ENCODE measurements at places on chromosomes 11 and 22.

DNA sequence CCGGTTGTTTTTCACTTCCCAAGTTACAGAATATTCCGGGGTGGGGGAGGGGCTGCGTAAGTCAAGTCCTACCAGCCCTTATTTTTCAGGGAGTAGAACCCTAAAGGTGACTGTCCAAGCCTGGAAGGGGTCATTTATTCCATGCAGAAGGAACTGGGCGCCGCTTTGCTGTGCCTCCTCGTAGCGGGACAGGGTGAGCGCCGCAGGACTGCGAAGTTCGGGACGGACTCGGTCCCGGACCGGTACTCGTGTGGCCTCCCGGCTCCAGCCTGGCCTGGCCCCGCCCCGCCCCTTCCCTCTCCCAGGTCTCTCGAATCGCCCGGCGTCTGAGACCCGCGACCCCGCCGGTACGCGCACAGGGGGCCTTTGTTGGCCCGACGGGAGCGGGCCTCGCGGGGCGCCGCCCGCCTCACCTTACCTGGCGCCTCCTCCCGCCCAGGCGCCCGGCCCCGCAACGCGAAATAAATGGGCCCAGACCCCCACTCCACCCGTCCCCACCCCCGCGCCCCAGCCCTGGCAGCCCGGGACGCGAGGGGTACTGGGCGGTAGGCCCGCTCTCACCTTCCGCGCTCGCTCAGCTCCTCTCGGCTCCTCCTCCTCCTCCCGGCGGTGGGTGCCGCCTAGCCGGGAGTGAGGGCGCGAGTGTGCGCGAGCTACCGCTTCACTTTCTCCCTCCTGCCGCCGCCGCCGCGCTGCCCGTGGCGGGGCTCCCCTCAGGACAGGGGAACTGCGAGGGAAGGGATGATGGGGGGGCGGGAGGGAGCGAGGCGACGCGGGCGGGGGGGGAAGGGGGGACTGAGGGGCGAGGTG lies 698 bp downstream of the PAK1 start:
- no peak for DNase-seq

DNA sequence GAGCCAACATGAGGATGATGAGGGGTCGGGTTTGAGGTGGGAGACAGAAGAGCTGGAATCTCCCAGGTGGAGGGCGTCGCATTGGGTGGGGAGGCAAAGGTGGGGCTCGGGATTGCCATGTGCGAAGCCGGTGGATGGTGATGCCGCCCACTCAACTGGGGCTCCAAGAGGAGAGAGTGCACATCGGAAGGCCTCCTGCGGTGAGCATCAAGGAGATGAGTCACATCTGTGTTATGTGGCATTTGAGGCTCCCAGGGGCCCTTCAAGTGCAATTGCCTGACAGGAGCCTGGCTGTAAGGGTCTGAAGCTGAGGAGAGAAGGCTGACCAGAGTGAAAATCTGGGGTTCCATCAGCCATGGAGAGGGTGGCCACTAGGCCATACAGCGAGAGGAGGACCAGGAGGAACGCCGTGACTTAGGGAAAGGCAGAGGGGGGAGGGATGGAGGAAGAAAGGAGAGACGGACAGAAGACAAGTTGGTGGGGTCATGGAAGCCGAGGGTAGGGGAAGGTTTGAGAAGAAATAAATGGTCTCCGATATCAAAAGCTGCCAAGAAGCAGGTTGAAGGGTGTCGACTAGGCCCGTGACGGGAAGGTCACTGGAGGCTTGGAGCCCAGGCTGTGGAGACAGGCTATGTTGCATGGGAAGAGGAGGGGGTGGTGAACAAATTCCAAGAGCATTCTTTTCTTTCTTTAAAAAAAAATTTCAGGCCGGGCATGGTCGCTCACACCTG lies 21.3 kb downstream of the RASD2 start:
- DNase-seq = no peak

GRCh38 chr11:64296830-64297698 lies 3.1 kb upstream of the CATSPERZ start:
- DNase-seq = no peak

DNA sequence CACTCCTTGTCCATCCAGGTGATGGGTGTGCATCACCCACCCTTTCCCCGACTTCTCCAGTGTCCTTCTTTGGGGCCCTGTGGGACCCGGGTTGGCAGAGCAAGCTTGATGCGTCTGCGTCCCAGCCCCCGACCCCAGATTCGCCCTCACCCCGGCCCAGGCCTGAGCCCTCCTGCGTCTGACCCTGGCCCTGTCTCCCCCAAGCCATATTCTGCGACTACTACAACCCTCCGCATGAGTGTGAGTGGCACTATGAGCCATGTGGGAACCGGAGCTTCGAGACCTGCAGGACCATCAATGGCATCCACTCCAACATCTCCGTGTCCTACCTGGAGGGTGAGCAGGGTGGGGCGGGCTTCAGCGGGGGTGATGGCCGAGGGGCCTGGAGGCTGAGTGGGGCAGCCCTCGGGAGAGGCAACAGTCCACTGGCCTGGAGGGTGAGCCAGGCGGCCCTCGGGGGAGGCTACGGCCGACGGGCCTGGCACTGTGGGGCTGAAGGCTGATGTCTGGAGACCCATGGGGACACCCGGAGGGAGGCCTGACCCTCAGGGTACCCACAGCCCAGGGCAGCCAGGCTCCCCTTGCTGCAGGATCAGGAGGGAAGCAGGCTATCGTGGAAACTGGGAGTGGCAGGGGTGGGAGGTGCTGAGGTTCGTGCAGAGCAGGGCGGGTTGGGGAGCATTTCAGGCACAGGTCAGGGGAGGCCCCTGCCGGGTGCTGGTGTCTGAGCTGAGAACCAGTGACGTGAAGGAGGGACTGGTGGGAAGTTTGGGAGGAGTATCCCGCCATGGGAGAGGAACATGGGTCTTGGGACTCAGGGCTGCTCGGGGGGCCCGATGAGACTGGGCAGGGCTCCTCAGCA lies 15.3 kb downstream of the MUC2 start:
- no peak for DNase-seq

- no peak for DNase-seq
Measured at GRCh38 chr22:44344407-44344806, 31.7 kb upstream of the SHISAL1 start.

GRCh38 chr22:41540006-41540315 lies 4.3 kb downstream of the POLR3H start:
- no peak for DNase-seq

DNA sequence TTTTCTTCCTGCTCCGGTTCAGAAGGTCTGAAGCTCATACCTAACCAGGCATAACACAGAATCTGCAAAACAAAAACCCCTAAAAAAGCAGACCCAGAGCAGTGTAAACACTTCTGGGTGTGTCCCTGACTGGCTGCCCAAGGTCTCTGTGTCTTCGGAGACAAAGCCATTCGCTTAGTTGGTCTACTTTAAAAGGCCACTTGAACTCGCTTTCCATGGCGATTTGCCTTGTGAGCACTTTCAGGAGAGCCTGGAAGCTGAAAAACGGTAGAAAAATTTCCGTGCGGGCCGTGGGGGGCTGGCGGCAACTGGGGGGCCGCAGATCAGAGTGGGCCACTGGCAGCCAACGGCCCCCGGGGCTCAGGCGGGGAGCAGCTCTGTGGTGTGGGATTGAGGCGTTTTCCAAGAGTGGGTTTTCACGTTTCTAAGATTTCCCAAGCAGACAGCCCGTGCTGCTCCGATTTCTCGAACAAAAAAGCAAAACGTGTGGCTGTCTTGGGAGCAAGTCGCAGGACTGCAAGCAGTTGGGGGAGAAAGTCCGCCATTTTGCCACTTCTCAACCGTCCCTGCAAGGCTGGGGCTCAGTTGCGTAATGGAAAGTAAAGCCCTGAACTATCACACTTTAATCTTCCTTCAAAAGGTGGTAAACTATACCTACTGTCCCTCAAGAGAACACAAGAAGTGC lies 661 bp upstream of the MALAT1 start:
- DNase-seq = no peak

DNA sequence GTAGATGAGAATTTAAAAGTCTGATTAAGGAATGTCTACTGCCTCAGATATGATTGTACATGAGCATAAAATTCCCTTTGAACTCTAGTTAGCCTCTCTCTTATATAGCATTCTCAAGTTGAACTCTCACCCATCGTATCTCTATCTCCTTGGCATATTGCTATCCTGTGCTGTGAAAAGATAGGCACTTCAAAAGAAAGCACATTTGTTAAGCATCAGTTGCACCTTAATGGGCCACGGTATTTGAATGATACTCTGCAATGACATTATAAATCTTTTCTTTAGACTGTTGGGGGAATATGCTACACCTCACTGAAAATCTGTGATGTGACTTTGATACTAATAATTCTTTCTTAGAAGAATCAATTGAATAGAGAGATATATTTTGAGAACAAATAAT lies 570.7 kb downstream of the JRKL start:
- DNase-seq = no peak

DNA sequence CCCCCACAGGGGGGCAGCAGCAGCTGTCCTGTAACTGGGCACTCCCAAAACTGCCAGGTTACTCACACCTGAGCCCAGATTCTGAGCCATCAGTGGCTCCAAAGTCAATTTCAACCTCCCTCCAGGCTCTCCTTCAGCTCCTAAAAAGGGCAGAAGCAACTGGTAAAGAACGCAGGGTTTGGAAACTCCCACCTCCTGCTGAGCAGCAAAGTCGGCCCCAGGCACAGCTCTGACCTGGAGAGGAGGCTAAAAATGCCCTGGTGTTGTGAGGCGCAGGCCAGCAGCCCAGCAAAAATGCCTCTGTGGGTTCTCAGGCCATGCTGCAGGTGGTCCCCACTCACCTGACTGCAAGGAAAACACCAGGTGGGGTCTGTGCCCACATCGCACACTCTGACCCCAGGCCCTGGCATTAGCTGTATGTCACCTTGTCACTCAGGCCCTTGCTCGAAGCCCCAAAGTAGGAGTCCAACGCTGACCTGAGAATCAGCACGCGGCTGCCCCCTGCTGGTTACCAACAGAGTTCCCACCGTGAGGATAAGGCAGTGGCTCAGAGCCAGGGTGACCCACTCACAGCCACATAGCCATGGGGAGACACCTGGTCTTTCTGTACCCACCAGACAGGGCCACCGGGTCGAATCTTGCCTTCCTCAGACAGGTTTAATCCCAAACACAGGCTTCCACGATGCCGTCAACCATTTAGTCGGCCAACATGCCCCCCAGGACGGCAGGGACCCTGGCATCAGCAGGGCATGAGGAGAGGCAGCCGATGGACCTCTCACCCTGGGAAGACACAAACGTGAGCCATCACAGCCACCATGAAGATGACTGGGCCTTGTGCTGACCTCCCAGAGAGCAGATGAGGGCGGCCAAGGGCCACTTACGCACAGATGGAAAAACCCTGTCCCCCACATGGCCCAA lies 11.1 kb downstream of the POLR3H start:
- DNase-seq = no peak

DNA sequence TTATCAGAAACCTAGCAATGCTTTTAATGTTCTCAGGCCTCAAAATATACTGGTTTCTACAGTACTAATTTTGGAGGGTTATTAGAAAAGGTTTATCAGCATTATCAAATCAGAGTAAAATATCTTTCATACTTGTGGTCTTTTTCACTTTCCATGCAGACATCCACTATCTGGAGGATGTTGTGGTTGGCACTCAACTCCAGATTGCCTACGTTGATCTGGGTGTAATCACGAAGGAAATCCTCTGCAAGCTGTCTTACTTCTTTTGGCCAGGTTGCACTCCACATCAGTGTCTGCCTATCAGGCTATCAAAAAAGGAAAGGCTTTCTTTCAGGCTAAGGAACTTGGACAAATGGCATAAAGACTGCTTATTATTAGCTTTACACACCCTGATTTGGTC lies 11.6 kb downstream of the DDX17 start:
- no peak for DNase-seq

- no peak for DNase-seq
Measured at GRCh38 chr11:15969701-15970329, 386.5 kb downstream of the SOX6 start.

DNA sequence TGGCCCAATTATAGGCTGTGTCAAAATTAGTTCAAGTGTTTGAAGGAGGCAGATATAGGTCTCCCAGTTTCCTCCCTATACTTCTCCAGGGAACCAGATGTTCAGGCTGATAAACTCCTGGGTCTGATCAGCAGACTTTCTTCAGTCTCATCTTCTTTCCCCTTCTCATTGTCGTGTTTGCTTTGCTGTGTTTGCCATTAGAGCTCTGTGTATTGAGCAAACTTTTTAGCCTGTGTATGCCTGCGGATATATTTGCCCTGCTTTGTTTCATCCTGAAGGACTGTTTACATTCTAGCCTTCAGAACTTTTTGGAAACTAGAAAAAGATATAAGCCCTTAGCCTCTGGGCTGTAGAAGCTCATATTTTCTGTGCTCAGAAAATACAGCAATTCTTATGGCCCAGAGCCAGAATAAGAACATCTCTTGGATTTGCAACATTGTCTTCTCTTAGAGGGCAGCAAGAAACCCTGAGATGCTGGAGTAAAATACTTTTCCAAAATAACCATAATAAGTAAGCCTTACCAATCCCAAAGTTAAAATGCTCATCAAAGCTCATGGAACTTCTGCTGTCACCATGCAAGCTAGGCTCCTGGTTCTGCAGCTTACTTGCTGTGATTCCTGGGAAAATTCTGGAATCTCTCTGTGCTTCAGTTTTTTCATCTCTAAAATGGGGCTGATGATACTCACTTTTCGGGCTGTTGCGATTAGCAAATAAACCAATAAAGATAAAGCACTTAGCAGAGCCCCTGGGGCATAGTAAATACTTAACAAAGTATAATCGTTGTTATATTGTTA lies 34.1 kb upstream of the ME3 start:
- no peak for DNase-seq

All from GOT3 (cell line).